ENCODE measurements at places on chromosomes 2 and 18. TPM values are rescaled to one million over a fixed set of nuclear protein-coding genes. Genes with fewer than 3 reads are reported as not detected.

SERPINB4 gene
- total RNA-seq, result not detected

- no peak for DNase-seq
- no peaks in the 10 kb centered on the region for H3K36me3 ChIP-seq
- no peak overlapping the region for H3K27ac ChIP-seq
- H3K4me1 ChIP-seq, result no peaks in the 10 kb centered on the region
- peaks cover 5% of the 10 kb centered on the region for H3K27me3 ChIP-seq
Measured at GRCh38 chr18:9808295-9809241, 77.2 kb upstream of the TXNDC2 start.

DNA sequence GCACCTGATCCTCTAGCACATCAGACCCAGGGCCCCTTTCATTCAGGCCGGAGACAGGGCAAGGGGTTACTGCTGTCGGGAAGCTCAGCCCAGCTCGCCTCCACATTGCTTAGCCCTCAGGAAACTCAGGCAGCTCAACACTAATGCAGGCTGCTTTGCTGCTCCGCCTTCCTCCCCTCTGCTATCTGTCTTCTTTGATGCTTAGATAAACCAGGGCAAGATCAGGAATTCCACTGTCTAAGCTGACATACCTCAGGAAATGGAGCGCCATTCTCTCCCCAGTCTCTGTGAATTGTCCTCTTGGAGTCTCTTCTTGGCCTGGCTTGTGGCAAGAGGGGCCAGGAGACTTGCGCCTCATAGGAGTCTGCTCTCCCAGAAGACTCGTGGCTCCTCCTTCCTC lies 25.5 kb upstream of the EXOC6B start:
- DNase-seq, result no peak
- H3K4me1 ChIP-seq, result no peaks in the 10 kb centered on the region
- H3K27ac ChIP-seq, result no peak overlapping the region

DNA sequence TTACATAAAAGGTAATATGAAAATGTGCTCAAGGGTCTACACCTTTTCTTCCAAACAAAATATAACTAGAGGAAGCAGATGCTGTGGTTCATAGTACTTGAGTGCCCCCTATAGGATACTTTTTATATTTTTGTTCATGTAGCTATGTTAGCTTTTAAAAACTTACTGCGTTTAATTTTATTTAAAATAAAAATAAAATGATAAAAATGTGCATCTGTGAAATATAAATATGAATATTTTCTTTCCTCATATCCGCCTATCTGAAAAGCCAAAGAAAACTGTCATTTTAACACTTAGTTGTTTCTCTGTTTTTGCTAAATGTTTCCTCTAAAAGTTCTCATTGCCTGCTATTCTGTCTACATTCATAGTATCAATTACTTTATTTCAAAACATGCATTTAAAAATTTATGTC lies 9.6 kb upstream of the LRP1B start:
- no peaks in the 10 kb centered on the region for H3K27me3 ChIP-seq
- H3K27ac ChIP-seq, result no peak overlapping the region
- H3K4me1 ChIP-seq, result no peaks in the 10 kb centered on the region
- no peak for DNase-seq

DNA sequence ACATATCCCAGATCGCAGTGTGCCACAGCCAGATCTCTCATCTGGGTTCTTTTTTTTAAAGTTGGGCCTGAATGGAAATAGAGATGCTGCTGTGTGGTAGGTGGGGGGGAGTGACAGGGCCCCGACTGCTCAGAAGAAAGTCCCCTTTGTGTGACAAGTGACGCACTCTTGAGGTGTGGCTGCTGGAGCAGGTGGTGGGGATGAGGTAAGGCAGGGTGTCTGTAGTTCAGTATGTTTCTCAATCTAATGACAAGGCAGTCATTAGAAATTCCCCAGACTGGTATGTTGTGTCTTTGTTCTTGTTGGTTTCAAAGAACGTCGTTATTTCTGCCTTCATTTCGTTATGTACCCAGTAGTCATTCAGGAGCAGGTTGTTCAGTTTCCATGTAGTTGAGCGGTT lies 128.8 kb upstream of the TACR1 start:
- H3K36me3 ChIP-seq, result no peaks in the 10 kb centered on the region
- H3K4me3 ChIP-seq, result no peak overlapping the region
- no peak for DNase-seq
- no peaks in the 10 kb centered on the region for H3K27me3 ChIP-seq

DNA sequence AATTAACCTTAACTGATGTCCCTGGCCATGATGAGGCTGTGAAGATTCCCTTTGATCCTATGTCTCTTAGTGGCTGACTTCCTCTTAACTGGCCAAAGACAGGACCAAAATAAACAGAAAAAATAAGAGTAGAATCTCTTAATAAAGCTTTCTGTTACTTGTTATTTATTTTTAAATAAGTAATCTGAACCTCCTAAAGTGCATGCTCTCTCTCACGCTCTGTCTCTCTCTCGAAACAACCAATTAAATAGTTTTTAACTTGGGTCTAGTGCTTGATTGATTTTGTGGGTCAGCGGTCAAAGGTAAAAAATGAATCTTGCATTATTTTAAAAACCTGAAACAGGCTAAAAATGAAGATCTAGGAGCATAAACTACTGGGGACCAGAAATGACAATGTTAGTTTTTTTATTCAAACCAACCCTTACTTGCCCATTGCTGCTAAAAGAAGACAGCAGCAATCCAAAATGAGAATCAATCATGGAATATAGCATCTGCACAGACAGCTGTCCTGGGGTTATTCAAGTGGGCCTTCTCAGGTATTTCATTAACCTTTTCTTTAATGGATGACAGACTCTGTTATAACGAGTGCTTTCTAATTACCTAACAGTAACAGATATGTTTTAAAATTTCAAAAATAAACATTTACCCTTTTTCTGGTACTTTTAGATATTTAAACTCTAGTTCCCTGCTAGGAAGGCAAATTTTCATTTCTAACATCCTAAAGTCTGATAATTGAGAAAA lies 11.2 kb downstream of the GAREM1 start:
- no peaks in the 10 kb centered on the region for H3K36me3 ChIP-seq
- peaks cover 54% of the 10 kb centered on the region for H3K27me3 ChIP-seq
- H3K4me3 ChIP-seq, result no peak overlapping the region
- no peak for DNase-seq
- no peak overlapping the region for H3K27ac ChIP-seq

GRCh38 chr2:235265348-235265965 lies 228.4 kb upstream of the AGAP1 start:
- H3K27ac ChIP-seq, result no peak overlapping the region
- no peak for DNase-seq
- H3K36me3 ChIP-seq, result no peaks in the 10 kb centered on the region

DNA sequence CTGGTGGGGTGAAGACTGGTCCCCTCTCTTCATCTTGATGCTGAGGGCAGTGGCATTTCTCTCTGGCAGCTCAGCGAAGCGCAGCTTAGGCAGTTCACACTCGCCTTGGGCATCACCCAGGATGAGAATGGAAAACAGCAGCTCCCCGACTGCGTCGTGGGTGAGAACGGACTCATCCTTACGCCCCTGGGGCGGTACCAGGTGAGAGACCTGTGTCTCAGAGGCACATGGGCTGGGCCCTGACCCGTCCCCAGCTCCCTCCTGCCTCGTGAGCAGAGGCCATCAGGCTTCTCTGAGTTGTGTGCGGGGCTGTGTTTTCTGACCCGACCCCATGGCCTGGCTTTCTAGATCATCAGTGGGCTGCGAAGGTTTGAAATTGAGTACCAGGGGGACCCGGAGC lies 8.2 kb upstream of the CCDC74A start:
- H3K27ac ChIP-seq, result no peak overlapping the region
- peaks cover 4% of the 10 kb centered on the region for H3K36me3 ChIP-seq
- H3K4me3 ChIP-seq, result no peak overlapping the region
- no peaks in the 10 kb centered on the region for H3K4me1 ChIP-seq
- DNase-seq, result no peak

DNA sequence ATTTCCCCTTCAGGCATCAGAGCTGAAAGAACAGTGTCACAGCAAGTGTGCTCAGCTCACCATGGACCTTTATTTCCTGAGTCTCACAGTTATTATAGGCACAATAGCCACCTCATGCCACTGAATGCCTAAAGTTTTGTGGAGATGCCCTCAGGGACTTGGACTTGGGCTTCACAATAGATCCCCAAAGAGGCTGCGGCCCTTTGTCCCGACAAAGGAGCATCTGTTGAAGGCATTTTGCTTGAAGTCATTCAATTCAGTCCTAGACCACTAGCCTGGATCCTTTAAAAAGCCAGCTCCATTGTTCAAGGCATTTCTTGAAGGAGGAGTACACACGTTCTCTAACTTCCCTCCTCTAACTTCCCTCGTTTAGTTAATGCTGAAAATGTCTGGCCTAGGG lies 125.4 kb downstream of the DCC start:
- no peak for DNase-seq
- H3K4me1 ChIP-seq, result no peaks in the 10 kb centered on the region
- no peaks in the 10 kb centered on the region for H3K27me3 ChIP-seq
- H3K4me3 ChIP-seq, result no peak overlapping the region
- no peaks in the 10 kb centered on the region for H3K36me3 ChIP-seq
- H3K27ac ChIP-seq, result no peak overlapping the region

DNA sequence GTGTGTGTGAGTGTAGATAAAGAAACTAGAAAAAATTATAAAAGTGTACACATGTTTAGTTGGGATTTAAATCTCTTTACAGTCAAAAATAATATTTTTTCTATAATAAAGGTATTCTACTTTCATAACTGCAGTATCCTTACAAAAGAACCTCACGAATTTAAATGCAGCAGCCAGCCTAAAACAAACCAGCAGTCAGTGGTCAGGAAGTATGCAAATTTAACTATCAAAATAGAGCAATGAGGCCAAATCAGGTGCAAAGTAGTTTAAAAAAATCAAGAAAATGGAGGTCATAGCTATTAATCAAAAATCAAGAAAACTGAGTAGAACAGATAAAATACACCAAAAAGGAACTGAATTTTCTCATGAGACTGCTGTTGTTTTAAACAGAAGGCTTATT lies 407.1 kb downstream of the CDH19 start:
- H3K4me1 ChIP-seq, result no peaks in the 10 kb centered on the region
- H3K27me3 ChIP-seq, result no peaks in the 10 kb centered on the region
- no peak overlapping the region for H3K27ac ChIP-seq
- no peak overlapping the region for H3K4me3 ChIP-seq

Data from activated T-cell treated with anti-CD3 and anti-CD28 coated beads, Interleukin-2, amount 50 U/mL, for 72 hours (primary cell).